Sciatic nerve (tissue), 2 donors: ENCODE measurements at places on chromosomes 3 and 15.
A peak's percentile ranks its signal among the peaks of the same experiment; 100 is the strongest.

DNA sequence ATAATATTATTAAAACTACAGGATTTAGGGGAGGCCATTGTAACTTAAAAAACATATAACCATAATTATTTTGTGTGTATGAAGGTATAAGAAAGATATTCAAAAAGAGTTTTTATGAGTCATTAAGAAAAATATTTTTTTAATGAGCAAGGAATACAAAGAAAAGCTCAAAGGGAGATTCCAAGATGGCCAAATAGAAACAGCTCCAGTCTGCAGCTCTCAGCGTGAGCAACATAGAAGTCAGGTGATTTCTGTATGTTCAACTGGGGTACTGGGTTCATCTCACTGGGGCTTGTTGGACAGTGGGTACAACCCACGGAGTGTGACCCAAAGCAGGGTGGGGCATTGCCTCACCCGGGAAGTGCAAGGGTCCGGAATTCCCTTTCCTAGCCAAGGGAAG lies 336.1 kb downstream of the TBL1XR1 start:
- DNase-seq: no peak

DNA sequence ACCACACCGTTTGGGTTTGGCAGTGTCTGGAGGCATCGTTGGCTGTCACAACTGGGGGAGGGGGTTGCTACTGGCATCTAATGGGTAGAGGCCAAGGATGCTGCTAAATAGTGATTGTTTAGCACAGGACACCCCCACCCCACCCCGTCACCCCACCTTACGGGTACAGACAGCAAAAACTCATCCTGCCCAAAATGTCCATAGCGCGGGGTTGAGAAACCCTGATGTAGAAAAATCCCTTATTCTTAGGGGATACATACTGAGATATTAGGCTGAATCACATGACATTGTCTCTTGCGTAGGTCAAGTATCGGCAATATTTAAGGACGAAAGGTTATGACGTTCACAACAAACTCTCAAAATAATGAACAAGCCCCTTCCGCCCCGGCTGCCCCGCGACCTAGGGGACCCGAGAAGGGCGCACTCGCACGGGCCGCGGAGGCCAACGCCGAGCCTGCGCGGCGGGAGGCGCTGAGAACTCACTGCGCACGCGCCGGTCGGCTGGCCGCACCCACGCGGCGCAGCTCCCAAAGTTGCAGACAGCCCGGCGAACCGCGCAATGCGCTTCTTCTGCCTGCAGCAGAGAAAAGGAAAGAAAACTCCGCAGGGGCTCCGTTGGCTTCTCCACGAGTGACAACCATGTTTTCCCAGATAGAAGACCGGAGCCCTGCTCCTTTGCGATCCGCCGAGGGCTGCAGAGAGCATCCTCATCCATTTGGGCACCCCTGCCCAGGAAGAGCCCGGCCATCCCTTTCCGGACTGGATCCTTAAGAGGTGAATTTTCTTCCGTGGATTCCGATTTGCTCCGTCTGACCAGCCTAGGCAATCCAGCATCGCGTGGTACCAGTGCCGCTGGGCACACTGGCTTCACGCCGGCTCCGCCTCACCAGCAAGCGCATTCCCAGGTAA lies 136.8 kb upstream of the CCDC54 start:
- DNase-seq: peak; percentile 87

DNA sequence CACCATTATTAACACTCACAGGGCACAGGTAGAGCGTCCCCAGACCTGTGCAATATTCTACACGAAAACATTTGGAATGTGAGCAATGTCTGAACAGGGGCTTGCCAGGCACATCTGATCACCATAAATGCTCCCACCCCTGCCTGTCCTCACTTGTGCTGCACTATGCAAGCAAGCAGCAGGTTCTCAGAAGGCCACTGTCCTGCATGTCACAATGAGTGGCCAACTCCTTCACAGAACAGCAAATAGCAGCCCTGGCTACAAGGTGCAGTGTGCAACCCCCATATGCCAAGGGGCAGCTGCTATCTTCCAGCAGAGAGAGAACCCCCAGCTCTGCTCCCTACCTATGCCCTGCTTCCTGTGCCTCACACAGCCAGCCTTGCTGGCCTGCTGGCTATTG lies 32.6 kb downstream of the SEC22C start:
- no peak for DNase-seq

DNA sequence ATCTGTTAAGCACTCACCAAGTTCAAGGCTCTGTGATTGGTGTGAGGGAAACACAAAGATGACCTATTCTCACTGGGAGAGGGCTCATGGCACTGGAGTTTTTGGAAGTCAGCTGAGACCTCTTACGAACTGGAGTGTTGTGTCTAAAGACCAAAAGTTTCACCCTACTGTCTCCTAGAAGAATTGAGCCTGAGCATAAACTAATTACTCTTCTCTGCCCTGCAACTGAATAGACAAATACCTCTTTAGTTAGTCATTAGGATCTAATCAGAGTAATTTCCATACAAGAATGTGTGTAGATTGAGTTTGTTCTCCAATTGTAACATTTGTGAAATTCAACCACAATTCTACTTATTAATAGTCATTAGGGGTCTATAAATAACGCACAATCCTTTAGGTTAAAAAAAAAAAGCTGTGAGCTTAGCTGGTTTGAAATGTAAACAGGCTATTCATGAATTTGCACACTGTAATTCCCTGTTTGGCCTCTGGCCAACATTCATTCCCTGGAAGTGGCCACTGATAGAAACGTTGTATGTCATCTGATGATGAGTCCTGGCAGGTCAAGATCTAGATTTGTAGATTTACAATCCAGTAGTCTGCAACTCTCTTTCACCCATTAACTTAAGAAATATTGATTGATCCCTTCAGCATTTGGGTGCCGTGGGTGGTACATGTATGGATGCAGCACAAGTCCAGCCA lies 76.8 kb upstream of the SOX14 start:
- no peak for DNase-seq

DNA sequence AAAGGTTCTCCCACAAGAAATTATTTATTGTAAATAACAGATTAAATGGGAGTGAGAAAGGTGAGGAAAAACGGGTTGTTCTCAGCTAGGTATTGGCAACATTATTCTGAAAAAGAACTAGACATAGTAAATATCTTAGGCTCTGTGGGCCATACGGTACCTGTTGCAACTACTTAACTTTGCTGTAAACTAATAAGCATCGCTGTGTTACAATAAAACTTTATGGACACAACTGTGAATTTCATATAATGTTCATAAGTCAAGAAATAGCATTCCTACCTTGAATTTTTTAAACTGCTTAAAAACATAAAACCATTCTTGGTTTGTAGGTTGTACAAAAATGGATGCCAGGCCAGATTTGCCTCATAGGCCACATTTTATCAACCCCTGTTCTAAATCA lies 183.9 kb downstream of the TBC1D5 start:
- no peak for DNase-seq

DNA sequence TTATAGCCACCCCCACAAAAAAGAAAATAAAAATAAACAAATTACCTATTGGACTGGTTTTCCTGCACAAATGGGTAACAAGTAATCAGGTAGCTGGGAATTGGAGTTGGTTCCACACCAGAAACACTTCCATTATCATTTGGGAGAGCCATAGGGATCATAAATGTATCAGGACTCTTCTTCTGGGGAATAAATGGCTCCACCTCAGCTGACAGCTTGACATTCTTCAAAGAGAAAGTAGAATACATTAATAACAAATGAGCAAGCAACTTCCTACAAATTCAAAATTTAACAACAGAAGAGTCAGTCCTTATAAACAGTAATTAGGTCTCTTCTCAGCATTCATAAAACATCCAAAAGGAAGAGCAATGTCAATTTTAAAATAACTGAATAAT lies 8.7 kb downstream of the SECISBP2L start:
- DNase-seq: no peak

DNA sequence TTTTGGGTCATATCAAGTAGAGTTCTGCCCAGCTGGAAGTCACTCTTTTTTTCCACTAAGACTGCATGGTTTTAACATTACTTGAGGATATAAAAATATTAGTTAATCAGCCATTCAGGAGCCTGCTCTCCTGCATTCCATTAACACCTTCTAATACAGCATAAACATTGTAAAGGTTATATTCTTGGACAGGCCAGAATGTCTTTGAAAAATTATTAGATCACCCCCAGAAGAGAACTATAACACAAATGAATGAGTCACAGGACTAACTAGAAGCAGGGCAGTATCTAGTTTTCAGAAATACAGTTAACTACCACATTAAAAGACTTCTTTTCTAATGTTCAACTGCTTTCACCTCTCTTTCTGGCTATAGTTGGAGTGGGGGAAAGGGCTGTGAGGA lies 80.9 kb downstream of the THBS1 start:
- DNase-seq: no peak

- DNase-seq: no peak
Observed at GRCh38 chr3:2872884-2873283, 237.3 kb downstream of the IL5RA start.

GRCh38 chr3:155960060-155960459 lies 89.6 kb downstream of the GMPS start:
- no peak for DNase-seq

- no peak for DNase-seq
Observed at GRCh38 chr3:113638910-113639309, 57.5 kb downstream of the USF3 start.

- no peak for DNase-seq
Observed at GRCh38 chr15:59360896-59361295, 11.8 kb downstream of the MYO1E start.

DNA sequence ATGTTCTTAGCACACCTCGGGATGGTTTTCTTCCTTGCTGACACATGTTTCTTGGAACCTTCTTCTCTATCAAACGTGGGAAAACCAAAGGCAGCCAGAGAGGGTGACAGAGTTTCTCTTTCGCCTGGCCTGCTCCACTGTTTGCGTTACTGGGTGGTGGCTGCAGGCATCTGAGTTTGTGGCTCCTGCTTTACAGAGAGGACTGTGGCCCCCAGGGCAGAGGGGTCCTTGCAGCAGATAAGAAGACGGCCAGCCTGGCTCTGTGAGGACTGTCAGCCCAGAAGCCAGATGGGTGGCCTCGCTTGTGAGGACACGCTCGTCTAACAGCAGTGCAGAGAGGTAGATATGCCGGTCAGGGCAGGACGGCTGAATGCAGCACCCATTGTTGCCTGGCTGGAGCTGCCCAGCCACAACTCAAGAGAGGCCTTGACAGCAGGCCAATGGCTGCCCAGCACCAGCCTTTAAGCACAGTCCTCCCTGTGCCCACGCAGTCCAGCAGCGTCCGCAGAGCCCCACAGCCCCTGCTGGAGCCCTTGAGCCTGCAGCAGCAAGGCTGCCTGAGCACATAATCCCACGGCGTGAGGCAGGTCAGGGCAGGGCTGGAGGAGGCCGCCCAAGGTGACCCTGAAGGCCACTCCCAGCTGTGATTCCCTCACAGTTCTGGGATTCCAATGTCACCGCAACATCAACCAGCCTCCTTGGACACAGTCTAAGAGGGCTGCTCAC lies 15.0 kb upstream of the SPTBN5 start:
- DNase-seq: no peak

- peak; percentile 76 for DNase-seq
Observed at GRCh38 chr15:70741107-70741531, 22.2 kb downstream of the UACA start.

DNA sequence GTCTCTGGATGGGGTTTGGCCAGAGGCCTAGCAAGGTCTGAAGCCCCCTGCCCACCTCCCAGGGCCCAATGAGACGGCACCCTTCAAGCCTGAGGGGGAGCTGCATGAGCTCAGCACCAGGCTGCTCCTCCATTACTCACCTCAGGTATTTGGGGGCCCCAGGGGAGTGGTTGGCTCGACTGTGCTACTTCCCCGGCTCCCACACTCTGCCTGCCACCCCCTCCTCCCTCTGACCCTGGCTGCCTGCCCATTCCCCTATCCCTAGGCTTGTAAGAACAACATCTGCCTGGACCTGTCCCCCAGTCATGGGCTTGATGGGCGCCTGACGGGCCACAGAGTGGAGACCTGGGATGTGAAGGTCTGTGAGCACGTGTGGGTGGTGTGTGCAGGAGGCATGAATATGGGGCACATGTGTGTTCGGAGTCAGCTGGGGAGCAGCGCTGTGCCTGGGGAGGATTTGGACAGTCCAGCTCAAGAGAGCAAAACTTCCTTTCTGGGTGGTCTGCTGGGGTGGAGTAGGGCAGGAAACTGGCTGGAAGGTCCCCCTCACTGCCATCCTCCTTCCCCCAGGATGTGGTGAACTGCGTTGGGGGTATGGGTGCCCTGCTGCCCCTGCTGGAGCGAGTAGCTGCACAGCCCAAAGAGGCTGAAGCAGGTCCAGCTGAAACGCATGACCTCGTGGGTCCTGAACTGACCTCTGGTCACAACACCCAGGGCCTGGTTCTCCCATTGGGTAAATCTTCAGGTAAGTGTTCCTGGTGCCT lies 17.4 kb downstream of the NBEAL2 start:
- DNase-seq: peak; percentile 45

- DNase-seq: no peak
Observed at GRCh38 chr3:186869253-186870100, 27.0 kb downstream of the ADIPOQ start.

GRCh38 chr3:31196261-31196660 lies 301.8 kb upstream of the GADL1 start:
- no peak for DNase-seq

DNA sequence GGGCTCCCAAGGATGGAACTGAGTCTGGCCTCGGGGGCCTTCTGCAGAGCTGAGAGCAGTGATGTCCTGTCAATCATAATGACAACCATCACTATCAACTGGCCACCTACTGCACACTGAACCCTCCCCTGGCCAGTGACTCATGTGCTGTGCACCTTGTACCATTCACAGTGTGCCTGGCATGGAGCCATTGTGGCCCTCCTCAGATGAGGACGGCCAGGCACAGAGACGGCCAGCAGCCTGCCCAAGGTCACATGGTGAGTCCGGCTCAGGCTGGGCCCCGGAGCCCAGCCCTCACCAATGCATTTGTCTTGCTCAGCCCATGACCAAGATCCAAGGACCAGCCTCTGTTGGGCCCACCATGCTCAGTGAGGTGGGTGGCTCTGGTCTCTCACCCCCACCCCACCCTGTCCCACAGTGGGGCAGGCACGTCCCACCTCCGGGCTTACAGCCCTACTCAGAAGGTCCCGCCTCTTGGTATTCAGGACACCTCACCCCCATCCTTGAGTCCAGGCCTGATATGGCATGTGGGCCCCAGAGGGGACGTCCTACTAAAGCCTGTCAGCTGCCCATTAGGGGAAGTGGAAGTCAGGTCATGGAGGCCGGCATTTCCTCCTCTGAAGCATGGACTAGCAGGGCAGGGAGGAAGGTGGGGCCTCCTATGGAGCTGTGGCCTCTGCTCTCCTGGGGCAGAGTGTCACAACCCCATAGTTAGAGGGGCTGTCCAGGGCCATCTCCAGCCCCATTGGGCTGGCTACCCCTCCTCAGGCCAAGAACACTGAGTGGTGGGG lies 35.9 kb upstream of the TMEM115 start:
- DNase-seq: no peak

GRCh38 chr3:98540346-98540745 lies 8.6 kb downstream of the GPR15 start:
- no peak for DNase-seq

- DNase-seq: no peak
Observed at GRCh38 chr3:30602946-30603345, 3.5 kb upstream of the TGFBR2 start.

- DNase-seq: no peak
Observed at GRCh38 chr15:89141885-89142284, 53.6 kb downstream of the ABHD2 start.

- DNase-seq: no peak
Observed at GRCh38 chr15:77783636-77784035, 150.9 kb upstream of the LINGO1 start.

GRCh38 chr3:12838179-12838965 lies 3.0 kb downstream of the RPL32 start:
- no peak for DNase-seq

GRCh38 chr15:68343579-68344225 lies 66.2 kb downstream of the FEM1B start:
- no peak for DNase-seq

- DNase-seq: no peak
Observed at GRCh38 chr3:154955907-154956533, 124.1 kb upstream of the MME start.

GRCh38 chr3:184907681-184908649 lies 96.0 kb downstream of the VPS8 start:
- peak; percentile 66 for DNase-seq
